A549 treated with DMSO at 1 μM for 4 hours (cell line): ENCODE measurements at places on chromosomes 7 and 10. TPM values are rescaled to one million over a fixed set of nuclear protein-coding genes. Genes with fewer than 3 reads are reported as not detected.

PIP gene
- not detected in 5 replicates for total RNA-seq

HMX3 gene
- total RNA-seq = not detected in 5 replicates

ERVW-1 gene
- total RNA-seq = not detected in 5 replicates

TAS2R3 gene
- total RNA-seq = 0.07 TPM in 1 of 5 replicates, not detected in the others

GNGT1 gene
- total RNA-seq = 0.09 TPM in 1 of 5 replicates, not detected in the others

PIK3CG gene
- not detected in 5 replicates for total RNA-seq

POMZP3 gene
- total RNA-seq = 23.1 to 25.2 TPM (median 24.9 TPM) in 5 replicates

CALY gene
- total RNA-seq = 0.15 to 0.66 TPM (median 0.57 TPM) in 5 replicates

COL28A1 gene
- total RNA-seq = 0.56 to 0.97 TPM (median 0.71 TPM) in 5 replicates

GNAI1 gene
- total RNA-seq = 32.3 to 41.4 TPM (median 39.2 TPM) in 5 replicates

SEMA3E gene
- total RNA-seq = 2.2 to 3.9 TPM (median 3.1 TPM) in 5 replicates

FBXL13 gene
- total RNA-seq = 0.26 to 0.59 TPM (median 0.39 TPM) in 5 replicates

SLC26A5 gene
- total RNA-seq = not detected in 5 replicates

PDE6C gene
- not detected in 5 replicates for total RNA-seq

FAM20C gene
- 28.9 to 38.5 TPM (median 33.6 TPM) in 5 replicates for total RNA-seq

BEND7 gene
- total RNA-seq = 11.7 to 14.5 TPM (median 13.2 TPM) in 5 replicates

TEX47 gene
- not detected in 5 replicates for total RNA-seq

CHST3 gene
- total RNA-seq = 40.2 to 46.6 TPM (median 42.6 TPM) in 5 replicates

SUN3 gene
- total RNA-seq = 0.46 TPM in 1 of 5 replicates, not detected in the others

GLI3 gene
- 0.19 to 0.40 TPM (median 0.31 TPM) in 5 replicates for total RNA-seq
